Esophagus squamous epithelium (tissue), 5 donors: ENCODE measurements at places on chromosomes 3 and 15. TPM values are rescaled to one million over a fixed set of nuclear protein-coding genes. Genes with fewer than 3 reads are reported as not detected.
A peak's percentile ranks its signal among the peaks of the same experiment; 100 is the strongest.

GRCh38 chr15:65060641-65061397, 7.0 kb downstream of the RASL12 start:
- peaks cover 17% of the 10 kb centered on the region for H3K4me1 ChIP-seq
- no peak overlapping the region for H3K4me3 ChIP-seq
- no peaks in the 10 kb centered on the region for H3K27me3 ChIP-seq

- no peaks in the 10 kb centered on the region for H3K4me1 ChIP-seq
- no peak overlapping the region for H3K4me3 ChIP-seq
- no peak for DNase-seq
- H3K27me3 ChIP-seq, result no peaks in the 10 kb centered on the region
- no peaks in the 10 kb centered on the region for H3K36me3 ChIP-seq
Observed at GRCh38 chr3:157667493-157667892, 164.3 kb upstream of the VEPH1 start.

DNA sequence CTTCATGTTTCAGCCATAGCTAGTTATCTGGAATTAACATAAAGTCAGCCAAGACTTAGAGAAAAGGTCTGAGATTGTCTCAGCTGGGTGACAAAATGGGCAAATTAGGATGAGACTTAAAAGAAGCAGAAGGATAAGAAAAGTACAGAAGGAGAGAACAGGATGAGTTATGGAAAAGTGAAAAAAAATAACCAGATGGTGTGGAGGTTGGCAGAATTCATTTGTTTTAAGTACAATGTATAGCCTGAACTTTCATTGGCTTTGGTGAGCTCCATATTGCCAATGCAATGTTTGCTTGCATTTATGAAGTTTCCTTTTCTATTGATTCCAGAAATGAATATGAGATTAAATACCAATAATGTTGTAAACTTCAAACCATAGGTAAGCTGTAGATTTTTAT, 447.2 kb upstream of the DPH6 start:
- no peak overlapping the region for H3K27ac ChIP-seq
- H3K27me3 ChIP-seq, result no peaks in the 10 kb centered on the region
- no peak overlapping the region for H3K4me3 ChIP-seq
- DNase-seq, result no peak
- no peaks in the 10 kb centered on the region for H3K4me1 ChIP-seq

DNA sequence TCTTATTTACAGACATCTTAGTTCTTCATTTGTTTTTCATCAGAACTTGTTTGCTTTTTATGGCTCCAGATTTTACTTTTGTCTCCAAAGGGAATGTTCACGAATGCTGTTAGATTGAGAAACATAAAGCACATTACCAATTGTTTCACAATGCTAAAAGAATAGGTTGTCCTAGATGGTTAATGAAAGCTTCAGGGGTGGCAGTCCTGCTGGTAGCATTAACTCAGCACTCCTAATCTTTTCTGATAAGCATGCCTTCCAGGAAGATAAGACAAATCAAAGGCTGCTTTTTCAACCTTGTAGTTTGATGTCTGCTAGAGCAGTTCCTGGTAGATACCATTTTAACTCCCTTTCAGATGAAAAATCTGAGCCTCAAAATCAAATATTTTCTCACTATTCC, 619.4 kb downstream of the PYDC2 start:
- no peak for DNase-seq
- H3K4me3 ChIP-seq, result no peak overlapping the region
- H3K4me1 ChIP-seq, result no peaks in the 10 kb centered on the region
- no peaks in the 10 kb centered on the region for H3K27me3 ChIP-seq
- no peaks in the 10 kb centered on the region for H3K36me3 ChIP-seq

DNA sequence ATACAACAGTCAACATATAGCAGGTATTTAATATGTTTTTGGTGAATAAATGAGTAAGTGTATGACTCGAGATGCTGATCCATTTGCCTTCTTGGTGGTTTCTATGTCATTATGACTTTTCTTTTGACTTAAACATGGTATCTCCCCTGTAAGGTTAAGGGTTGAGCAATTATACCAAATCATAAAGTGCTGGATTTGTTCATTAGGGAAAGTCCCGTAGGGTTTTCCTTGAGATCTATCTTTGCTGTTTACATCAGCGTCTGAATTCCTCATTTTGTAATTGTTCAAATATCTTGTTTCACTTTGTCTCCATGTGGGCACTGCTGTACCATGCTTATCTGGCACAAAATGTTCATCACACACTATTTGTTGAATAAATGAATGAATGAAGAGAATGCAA, 562.6 kb downstream of the EDEM1 start:
- no peak for DNase-seq
- no peaks in the 10 kb centered on the region for H3K4me1 ChIP-seq
- H3K27ac ChIP-seq, result no peak overlapping the region
- no peaks in the 10 kb centered on the region for H3K27me3 ChIP-seq
- H3K4me3 ChIP-seq, result no peak overlapping the region
- H3K36me3 ChIP-seq, result no peaks in the 10 kb centered on the region

DNA sequence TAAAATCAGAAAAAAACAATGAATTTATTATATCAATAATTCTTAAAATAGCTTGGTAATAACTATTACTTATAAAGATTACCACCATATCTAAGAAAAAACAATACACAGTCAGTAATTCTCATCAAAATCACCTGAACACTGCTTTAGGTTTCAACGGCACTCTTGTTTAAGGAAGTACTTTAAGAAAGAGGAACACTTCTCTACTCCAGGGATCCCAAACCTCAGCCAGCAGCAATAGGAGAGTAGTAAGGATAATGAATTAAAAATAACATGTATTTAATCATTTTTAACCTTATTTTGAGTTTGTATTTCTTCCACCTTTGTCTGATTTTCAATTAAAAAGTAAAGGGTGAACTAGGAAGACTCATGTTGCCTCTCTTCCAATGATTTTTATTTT, 494.0 kb upstream of the NR2F2 start:
- H3K4me1 ChIP-seq, result no peaks in the 10 kb centered on the region
- no peak overlapping the region for H3K27ac ChIP-seq
- H3K4me3 ChIP-seq, result no peak overlapping the region
- DNase-seq, result no peak

GRCh38 chr3:47365213-47366153, 15.3 kb upstream of the PTPN23 start:
- no peak overlapping the region for H3K4me3 ChIP-seq
- DNase-seq, result no peak
- no peaks in the 10 kb centered on the region for H3K27me3 ChIP-seq
- peaks cover 3% of the 10 kb centered on the region for H3K4me1 ChIP-seq

DNA sequence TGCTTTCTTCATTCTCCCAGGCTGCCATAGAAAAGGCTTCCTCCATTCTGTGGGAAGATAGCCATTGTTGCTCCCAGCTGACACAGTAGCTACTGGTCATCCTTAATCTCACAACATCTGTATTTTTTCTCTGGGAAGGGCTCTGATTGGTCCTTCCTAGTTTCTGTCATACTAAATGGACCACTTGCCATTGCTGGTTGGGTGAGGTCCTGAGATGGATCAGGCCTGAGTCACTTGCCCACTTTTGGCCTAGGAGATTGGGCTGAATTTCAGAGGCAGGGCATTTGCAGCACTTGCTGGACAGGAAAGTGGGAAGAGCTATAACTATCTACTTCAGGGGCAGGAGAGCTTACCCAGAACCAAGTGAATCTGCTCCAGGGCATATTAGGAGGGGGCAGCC, 106.5 kb upstream of the PROK2 start:
- no peaks in the 10 kb centered on the region for H3K27me3 ChIP-seq
- H3K4me1 ChIP-seq, result peaks cover 5% of the 10 kb centered on the region
- no peak overlapping the region for H3K27ac ChIP-seq
- DNase-seq, result no peak
- no peaks in the 10 kb centered on the region for H3K36me3 ChIP-seq
- no peak overlapping the region for H3K4me3 ChIP-seq

DNA sequence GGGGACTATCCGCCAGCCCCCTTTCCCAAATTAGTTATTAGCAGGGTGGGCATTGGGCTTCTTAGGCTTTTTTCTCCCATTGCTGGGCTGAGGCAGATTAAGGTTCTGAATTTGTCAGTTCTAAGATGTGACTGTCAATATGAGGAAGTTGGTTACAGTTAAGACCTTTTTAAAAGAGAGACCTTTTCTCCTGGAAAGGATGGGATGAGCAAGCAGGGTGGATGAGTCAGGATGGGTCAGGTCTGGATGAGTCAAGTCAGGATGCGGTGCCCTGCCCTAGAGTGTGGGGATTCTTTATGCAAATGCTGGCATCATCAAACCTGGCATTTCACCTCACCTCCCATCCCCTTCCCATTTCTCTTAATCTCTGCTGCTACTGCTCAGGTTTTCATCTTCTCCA, 1.9 kb downstream of the AEN start:
- H3K4me3 ChIP-seq, result peak overlapping the region; percentile 94
- H3K27ac ChIP-seq, result peak overlapping the region; percentile 95
- H3K4me1 ChIP-seq, result peaks cover 71% of the 10 kb centered on the region
- no peak for DNase-seq

DNA sequence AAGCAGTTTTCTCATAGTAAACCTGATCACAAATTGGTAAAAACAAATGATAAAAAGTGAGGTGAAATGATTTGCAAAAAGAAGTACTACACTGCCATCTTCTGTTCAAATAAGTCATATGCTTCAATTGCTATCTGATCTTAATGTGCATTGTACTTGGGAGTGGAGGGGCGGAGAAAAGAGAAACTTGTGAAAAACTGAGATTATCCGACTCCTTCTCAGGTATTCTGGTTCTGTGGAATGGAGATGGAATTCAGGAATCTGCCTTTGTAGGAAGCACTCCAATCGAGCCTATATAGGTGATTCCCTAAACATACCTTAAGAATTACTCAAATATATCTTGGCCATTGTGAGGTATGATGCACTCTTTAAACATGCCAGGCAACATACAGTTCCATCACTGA, 180.6 kb downstream of the CHL1 start:
- no peak for DNase-seq
- no peak overlapping the region for H3K27ac ChIP-seq
- H3K36me3 ChIP-seq, result no peaks in the 10 kb centered on the region
- no peak overlapping the region for H3K4me3 ChIP-seq
- no peaks in the 10 kb centered on the region for H3K4me1 ChIP-seq

Gene BNC1
- total RNA-seq, result 23.7 TPM

DNA sequence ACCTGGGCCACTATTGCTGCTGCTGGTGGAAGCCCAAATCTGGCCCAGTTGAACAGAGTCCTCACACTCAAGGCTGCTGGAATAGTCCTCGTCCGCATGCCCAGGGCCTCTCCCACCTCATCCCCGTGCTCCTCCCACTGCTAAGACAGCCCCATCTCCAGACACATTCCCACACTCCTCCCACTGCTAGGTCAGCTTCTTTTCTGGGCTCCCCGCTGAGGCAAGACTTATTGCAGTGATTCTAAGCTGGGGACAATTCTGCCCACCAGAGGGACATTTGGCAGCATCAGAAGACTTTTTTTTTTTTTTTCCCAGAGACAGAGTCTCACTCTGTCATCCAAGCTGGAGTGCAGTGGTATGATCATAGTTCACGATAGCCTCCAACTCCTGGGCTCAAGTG, 35.1 kb downstream of the POC1A start:
- H3K36me3 ChIP-seq, result no peaks in the 10 kb centered on the region
- peaks cover 16% of the 10 kb centered on the region for H3K4me1 ChIP-seq
- no peaks in the 10 kb centered on the region for H3K27me3 ChIP-seq
- no peak overlapping the region for H3K4me3 ChIP-seq
- DNase-seq, result no peak

Gene KLHL40
- total RNA-seq, result not detected

Gene EPHA6
- total RNA-seq, result 2.9 TPM

GRCh38 chr15:101436526-101436925, 53.0 kb downstream of the PCSK6 start:
- H3K36me3 ChIP-seq, result no peaks in the 10 kb centered on the region
- peaks cover 6% of the 10 kb centered on the region for H3K4me1 ChIP-seq
- no peak overlapping the region for H3K4me3 ChIP-seq
- no peaks in the 10 kb centered on the region for H3K27me3 ChIP-seq
- H3K27ac ChIP-seq, result no peak overlapping the region
- no peak for DNase-seq

- H3K4me3 ChIP-seq, result peak within 1 kb of the TSS; percentile 96
- DNase-seq, result no peak
- H3K36me3 ChIP-seq, result peaks cover 15% of the 10 kb centered on the region
- H3K4me1 ChIP-seq, result peaks cover 20% of the 10 kb centered on the region
- peak within 1 kb of the TSS; percentile 96 for H3K27ac ChIP-seq
- H3K27me3 ChIP-seq, result no peaks in the 10 kb centered on the region
Observed at GRCh38 chr3:49165771-49166751, at the start of gene CCDC71. TSS of gene CCDC71 (minus strand) at chr3:49166331. CDS start at chr3:49164208, 2,123 bp downstream.

Gene TBC1D21
- not detected for total RNA-seq

Gene TUSC7
- not detected for total RNA-seq

GRCh38 chr3:36714343-36715086, 49.8 kb downstream of the DCLK3 start:
- no peak overlapping the region for H3K4me3 ChIP-seq
- H3K27me3 ChIP-seq, result no peaks in the 10 kb centered on the region
- no peak for DNase-seq
- no peak overlapping the region for H3K27ac ChIP-seq

Gene LARP6
- 18.7 TPM for total RNA-seq

DNA sequence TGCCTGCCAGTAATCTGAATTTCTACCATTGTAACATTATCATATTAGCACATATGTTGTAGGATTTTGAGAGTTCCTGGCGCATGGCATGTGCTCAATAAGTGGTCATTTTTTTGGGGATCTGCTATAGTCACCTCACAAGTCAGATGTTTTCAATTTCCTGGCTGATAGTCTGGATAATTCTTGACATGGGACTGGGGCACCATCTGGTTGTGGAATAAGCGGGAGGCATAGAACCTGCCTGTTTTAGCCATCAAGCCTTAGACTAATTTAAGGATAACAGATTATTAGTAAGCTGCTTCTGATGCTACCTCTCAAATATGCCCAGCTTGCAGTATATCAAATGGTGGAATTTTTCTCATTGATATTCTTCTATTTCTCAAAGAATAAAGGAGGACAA, 39.1 kb downstream of the GASK1A start:
- H3K27me3 ChIP-seq, result no peaks in the 10 kb centered on the region
- peaks cover 17% of the 10 kb centered on the region for H3K4me1 ChIP-seq
- no peak for DNase-seq
- H3K27ac ChIP-seq, result no peak overlapping the region
- no peaks in the 10 kb centered on the region for H3K36me3 ChIP-seq
- no peak overlapping the region for H3K4me3 ChIP-seq
